Cardiac fibroblast (primary cell): ENCODE measurements at places on chromosomes 6 and 20.
A peak's percentile ranks its signal among the peaks of the same experiment; 100 is the strongest.

DNA sequence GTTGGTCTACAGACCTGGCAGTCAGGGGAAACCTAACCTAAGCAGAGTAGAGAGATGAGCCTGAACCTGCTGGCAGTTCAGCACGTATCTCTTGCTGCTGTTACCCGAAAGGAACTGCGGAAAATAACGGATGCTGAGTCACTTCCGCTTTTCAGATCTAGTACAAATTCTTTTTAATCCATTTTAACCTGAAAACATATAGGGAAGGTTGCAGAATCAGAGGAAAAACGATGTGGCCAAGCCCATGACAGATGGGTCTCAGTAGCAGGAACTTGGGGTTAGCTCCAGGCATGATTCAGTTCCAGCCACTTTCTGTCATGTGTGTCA lies 351.9 kb upstream of the PRND start:
- peak; percentile 8 for DNase-seq

DNA sequence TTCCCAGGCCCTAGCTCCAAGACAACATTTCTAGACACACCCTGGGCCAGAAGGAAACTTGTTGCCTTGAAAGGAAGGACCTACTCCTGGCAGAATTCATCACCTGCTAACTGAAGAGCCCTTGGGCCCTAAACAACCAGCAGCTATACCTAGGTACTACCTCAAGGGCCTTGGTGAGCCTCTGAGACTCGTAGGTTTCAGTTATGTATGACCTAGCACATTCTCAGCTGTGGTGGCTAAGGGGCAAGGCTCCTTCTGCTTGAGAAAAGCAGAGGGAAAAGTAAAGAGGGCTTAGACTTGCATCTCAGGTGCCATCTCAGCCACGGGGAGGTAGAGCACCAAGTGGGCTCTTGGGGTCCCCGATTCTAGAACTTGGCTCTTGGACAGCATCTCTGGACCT lies 132.3 kb upstream of the NHSL1 start:
- no peak for DNase-seq

GRCh38 chr6:28775405-28776129 lies 148.2 kb downstream of the TRIM27 start:
- no peak for DNase-seq

- no peak for DNase-seq
Observed at GRCh38 chr6:152969688-152970418, 13.0 kb downstream of the FBXO5 start.

- DNase-seq = no peak
Observed at GRCh38 chr6:13702809-13703302, 8.8 kb downstream of the RANBP9 start.

GRCh38 chr6:25991785-25992412 lies 29.3 kb downstream of the TRIM38 start:
- DNase-seq = peak; percentile 57

- DNase-seq = no peak
Observed at GRCh38 chr20:22387452-22387851, 196.9 kb downstream of the FOXA2 start.

DNA sequence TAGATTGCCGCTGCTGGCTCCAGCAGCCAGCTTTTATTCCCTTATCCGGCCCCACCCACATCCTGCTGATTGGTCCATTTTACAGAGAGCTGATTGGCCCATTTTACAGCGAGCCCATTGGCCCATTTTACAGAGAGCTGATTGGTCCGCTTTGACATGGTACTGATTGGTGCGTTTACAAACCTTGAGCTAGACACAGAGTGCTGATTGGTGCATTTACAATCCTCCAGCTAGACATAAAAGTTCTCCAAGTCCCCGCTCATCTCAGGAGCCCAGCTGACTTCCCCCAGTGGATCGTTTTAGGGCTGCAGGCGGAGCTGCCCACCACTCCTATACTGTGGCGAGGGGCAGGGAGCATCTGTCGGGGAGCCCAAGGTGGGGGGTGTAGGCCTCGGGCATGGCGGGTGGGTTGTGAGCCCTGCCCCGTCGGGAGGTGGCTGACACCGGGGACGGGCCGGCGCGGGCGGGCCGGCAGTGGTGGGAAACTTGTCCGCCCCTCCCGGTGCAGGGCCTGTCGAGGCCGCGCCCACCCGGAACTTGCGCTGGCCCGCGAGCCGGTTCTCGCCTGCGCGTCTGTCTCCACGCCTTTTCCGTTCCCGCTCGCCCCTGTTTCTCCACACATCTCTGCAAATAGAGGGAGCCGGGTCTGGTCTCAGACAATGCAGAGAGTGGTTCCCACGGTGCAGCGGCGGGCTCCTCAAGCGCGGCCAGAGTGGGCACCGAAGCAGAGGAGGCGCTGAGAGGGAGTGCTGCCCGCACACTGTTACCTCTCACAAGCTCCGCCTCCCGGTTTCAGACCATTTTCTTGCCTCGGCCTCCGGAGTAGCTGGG lies 86.1 kb upstream of the STMND1 start:
- peak; percentile 45 for DNase-seq

DNA sequence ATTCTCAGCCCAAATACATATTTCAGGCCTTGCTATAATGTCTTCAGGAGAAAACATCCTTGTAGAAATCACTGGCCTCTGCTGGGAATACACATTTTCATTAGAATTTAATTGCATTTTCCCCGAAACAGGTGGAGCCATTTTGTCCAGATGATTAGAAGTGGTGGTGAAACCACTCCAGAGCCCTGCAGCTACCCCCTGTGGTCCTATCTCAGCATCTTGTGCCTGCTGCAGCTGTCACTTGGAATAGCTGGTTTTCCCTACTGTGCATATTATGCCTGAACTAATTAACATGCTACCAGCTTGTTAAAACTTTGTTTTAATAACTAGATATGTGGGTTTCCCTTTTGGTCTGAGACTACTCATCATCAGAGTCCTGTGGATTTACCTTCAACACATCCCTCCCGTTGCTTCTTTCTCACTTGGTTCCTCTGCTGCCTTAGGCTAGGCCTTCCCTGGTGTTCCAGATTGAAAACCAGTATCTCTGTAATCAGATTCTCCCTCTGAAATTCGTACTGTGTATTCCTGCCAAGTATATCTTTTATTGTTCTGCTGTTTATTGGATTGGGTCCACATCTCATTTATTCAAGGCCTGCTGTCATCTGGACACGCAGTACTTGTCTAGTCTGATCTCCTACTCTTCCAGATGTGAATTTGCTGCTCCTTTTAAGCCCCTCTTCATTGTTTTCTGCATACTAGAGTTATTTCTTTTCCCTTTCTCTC lies 15.2 kb downstream of the DNAH8 start:
- no peak for DNase-seq
